ENCODE measurements at places on chromosomes 2 and 18.

GRCh38 chr2:27010139-27010538 is 22.6 kb upstream of the TMEM214 start:
- no peak for DNase-seq

DNA sequence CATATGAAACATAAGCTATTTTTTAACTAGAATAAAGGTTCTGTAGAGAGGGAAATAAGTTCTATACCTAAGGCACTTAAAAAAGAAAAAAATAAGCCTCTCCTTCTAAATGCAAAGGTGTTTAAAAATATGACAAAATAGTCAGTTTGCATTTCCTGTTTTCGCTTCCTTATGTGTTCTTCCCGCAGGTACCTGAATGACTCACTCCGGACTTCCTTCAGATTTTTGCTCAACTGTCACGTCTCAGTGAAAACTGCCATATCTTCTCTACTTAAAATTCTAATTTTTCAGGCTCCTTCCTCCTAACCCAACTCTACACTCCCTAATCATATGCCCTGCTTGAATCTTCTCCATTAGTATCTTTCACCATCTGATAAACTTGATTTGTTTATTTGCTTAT is 1333.1 kb downstream of the LRP1B start:
- no peak for DNase-seq

DNA sequence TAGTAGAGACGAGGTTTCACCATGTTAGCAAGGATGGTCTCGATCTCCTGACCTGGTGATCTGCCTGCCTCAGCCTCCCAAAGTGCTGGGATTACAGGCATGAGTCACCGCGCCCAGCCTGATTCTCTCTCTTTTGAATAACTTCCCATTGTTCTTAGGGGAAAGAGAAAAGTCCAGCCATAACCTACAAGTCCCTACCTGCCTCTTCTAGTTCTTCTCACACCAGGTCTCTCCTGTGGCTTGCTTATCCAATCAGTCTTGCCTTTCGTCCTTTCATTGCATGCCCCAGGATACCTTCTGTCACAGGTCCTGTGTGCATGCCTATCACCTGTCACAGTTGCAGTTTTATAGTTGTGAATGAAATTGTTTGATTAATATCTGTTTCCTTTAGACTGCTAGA is 148.1 kb downstream of the SLC4A3 start:
- no peak for DNase-seq

- DNase-seq = no peak
These were observed 593.4 kb downstream of the DCC start for GRCh38 chr18:52933356-52933755.

GRCh38 chr2:69080071-69080470 is 67.1 kb downstream of the ANTXR1 start:
- no peak for DNase-seq

GRCh38 chr18:48886520-48887293 is 64.1 kb downstream of the SMAD7 start:
- DNase-seq = no peak

DNA sequence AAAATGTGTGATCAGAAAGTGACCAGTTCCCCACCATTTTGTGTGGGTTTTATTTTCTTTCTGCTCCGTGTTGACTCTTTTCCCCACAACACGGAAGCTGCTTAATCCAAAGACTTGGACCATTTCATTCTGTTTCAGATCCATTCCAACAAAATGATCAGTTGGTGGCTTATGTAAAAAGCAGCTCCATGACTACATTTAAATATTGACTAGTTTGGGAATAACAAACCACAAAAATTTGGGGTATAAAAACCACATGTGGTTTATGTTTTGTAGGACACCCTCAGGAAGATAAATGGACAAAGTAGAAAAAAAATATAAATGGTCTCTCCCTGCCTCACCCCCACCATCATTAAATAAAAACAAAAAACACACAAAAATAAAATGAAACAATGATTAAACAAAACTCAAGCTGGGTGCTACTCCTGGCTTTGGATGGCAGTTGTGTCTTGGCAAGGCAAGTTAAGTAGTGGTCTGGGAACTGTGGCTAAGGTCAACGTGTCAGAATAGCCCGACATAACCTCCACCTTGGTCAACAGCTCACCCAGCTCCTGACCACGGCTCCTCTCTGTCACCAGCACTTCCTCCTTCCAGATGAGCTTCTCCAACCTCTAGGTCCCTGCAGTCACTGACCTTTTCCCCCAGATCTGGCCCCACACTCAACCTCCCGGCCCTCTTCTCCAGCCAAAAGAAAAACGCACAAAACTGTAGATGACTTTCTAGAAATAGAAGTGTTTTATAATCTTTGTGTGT is 12.8 kb upstream of the WIPF1 start:
- no peak for DNase-seq

DNA sequence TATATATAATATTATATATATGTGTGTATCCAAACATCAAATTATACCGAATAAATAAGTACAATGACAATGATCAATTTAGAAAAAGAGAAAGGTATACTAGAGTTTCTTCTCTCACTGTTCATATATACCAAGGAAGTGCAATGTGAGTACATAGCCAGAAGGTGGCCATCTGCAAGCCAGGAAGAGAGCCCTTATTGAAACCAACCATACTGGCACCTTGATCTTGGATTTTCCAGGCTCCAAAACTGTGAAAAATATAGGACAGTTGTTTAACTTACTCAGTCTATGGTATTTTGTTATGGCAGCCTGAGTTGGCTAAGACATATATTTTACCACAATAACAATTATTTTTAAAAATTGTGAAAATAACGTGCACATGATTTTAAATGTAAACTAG is 1490.2 kb upstream of the SLC39A10 start:
- no peak for DNase-seq
